ENCODE measurements at places on chromosomes 6 and 20.

- DNase-seq, result no peak
Measured at GRCh38 chr6:146587459-146587858, 11.3 kb upstream of the ADGB start.

DNA sequence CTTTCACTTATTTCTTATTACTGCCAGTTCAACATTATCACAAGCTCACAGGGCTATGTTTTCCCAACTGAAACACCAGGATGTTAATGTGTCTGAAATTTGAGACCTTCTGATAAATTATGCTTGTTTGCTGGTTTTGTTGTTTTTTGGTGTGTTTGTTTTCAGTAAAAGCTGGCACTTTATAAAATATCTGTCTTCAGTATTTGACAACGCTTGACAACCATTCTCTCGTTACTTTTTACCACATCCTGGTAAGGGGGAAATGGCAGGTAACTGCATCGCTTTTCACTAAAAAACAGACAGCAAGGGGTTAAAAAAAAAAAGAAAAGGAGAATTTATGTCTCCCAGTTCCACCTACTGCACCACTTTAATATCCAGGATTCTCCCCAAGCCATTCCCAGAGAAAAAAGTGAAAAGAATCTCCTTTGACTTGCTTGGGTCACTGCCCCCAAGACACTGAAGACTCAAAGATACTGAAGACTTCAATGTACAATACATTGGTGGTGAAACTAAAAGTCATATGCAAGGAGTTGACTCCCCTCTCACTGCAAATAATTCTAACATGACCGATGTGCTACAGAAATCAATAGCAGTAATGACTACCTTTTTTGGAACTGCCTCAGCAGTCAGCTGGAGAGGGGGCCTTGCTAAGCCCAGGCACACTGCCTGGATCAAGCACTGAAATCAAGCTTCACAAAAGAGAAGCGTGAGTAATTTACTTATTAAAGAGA is 88.9 kb downstream of the HIVEP2 start:
- DNase-seq, result no peak

- no peak for DNase-seq
Measured at GRCh38 chr6:11536795-11537194, 754 bp upstream of the TMEM170B start.

GRCh38 chr6:11804701-11805100 is 26.1 kb upstream of the ADTRP start:
- DNase-seq, result no peak

- DNase-seq, result no peak
Measured at GRCh38 chr6:85157311-85157710, 292.6 kb upstream of the NT5E start.

DNA sequence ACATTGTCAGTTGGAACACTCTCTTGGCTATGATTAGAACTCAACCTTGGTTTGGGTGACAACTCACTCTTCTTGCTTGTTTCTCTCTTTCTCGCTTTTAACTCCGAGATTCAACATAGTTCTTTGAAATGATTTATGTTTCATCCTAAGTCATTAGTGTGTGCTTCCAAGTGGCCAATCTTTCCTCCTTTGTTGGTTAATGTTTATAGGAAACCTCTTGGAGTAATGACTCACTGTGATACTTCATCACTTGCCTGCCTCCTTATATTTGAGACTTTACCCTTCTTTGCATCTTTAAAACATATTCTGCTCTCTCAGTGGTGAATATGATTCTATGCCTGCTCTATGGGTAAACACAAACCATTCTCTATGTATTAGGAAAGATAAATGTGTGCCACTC is 279.7 kb upstream of the FLRT3 start:
- DNase-seq, result no peak

- no peak for DNase-seq
Measured at GRCh38 chr6:1062786-1063545, 248.9 kb upstream of the FOXQ1 start.

GRCh38 chr20:8129211-8129976 is 2.7 kb upstream of the PLCB1 start:
- no peak for DNase-seq

DNA sequence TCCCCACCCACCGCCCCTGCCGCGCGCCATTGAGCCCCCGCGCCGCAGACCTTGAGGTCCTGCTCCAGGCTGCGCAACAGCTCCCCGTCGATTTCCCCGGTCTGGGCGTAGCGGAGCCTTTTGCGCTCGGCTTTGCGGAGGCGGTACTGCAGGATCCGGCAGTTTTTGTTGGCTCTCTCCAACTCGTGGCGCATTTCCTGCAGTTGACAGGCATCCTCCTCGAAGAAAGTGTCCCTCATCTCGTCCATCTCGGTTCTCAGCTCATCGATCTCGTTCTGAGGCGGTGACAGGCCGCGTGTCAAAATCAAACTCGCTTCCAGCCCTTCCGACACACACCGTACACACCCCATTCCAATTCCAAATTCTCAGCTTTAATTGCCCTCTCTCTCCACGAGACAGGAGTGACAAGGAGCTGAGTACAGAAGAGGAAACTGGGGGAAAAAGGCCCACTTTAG is 4.3 kb downstream of the MTCL3 start:
- no peak for DNase-seq
